Urothelium cell line (cell line): ENCODE measurements at places on chromosomes 3 and 15.

GRCh38 chr15:94346282-94346681, 114.9 kb downstream of the MCTP2 start:
- no peak for DNase-seq

DNA sequence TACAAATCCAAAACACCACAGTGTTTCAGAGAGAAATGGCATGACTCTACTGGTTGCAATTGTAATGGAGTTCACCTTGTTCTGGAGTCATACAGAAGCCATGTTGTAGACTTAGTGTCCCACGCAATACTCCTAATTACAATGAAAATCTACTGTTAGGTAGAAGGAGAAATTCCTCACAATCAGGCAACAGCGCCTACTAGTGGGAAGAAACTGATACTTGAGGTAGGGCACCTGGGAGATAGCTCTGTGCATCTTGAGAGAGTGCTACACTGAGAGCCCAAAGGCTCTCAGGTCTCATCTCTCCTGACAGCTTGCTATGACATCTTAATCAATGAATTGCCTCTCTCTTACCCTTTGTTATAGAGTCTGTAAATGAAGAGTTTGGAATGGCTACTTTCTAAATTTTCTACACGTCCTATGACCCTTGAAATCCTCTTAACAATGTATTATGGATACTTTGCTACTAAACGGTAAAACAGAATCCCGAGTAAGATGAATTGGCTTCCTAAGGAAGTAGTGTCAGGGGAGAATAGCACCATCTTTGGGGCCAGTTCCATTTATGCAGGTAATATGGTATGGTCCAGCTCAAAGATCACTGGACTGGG, 422.7 kb upstream of the TPRG1 start:
- DNase-seq: peak; percentile 31

DNA sequence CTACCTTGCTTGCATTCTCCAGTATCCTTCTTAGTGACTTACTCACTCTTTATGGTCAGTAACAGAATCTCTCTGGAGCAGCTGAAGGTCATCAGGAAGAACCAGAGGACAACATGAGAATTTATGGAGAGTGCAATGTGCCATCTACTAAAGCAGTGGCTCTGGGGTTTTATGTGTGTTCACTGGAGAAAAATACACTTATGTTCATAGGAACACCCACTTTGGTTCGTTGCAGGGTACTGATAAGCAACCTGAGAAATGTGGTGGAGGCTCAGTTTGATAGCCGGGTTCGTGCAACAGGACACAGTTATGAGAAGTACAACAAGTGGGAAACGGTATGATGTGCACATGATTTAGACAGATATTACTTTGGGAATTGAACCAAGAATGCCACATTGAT, 12.8 kb downstream of the CPB1 start:
- no peak for DNase-seq

GRCh38 chr3:66394753-66395249, 106.0 kb downstream of the LRIG1 start:
- no peak for DNase-seq

- DNase-seq: no peak
Measured at GRCh38 chr3:36456784-36457183, 76.5 kb downstream of the STAC start.

GRCh38 chr3:13665582-13666226, 116.8 kb downstream of the FBLN2 start:
- DNase-seq: peak; percentile 84

- DNase-seq: no peak
Measured at GRCh38 chr3:43290956-43291355, 4.6 kb downstream of the SNRK start.

GRCh38 chr3:71229905-71230657, 353.4 kb downstream of the FOXP1 start:
- DNase-seq: no peak

- DNase-seq: no peak
Measured at GRCh38 chr3:23696842-23697241, 108.9 kb upstream of the UBE2E1 start.

DNA sequence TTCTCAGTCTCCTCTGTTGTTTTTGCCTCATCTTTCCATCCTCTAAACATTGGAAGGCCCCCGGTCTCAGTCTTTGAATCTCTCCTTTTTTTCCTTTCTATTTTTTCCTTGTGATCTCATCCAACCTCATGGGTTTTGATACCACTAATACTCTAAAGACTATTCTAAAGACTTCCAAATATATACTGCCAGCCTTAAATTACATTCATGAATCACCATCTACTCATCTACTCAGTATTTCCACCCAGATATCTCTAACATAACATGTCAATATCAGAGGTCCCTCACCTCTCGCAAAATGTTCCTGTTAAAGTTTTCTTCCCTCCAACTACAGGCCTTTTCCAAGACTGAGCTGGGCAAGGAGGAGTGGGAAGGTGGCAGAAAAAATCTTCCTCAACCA, 282.5 kb upstream of the TTC14 start:
- DNase-seq: no peak

DNA sequence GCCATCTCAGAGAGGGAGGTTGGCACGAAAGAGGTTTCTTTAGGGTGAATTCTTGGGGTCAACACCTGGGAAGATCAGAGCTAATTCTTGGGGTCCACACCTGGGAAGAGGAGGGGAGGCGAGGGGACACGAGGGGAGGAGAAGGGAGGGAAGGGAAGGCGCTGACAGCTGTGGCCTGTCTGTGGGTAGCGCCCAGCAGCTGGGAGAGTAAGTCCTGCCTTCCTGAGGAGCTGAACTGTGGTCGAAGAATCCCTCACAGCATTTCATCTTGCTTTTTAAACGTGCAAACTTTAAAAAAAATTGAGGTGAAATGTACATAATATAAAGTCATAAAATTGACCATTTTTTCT, 63.2 kb upstream of the CGNL1 start:
- no peak for DNase-seq

DNA sequence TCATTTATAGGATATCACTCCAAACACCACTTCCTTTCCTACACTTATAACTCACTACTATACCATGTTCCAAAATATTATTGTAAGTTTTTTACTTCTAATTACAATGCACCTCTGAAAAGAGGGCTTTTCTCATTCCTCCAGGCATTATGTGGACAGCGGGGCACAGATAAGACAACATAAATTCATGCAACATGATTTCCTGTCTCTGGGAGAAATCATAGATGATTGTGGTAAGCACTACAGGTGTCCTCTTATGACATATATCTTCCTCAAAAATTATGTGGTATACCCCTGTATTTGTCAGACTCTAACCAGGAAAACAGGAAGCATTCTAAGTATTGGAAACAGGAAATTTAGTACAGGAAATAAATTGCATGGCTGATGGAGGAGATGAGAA, 45.7 kb upstream of the INO80 start:
- DNase-seq: no peak

- DNase-seq: no peak
Measured at GRCh38 chr3:39907981-39908380, 98.6 kb downstream of the MYRIP start.

- no peak for DNase-seq
Measured at GRCh38 chr3:112321867-112322652, 10.9 kb upstream of the CD200 start.

- no peak for DNase-seq
Measured at GRCh38 chr3:101319531-101319930, 844 bp downstream of the IMPG2 start.

DNA sequence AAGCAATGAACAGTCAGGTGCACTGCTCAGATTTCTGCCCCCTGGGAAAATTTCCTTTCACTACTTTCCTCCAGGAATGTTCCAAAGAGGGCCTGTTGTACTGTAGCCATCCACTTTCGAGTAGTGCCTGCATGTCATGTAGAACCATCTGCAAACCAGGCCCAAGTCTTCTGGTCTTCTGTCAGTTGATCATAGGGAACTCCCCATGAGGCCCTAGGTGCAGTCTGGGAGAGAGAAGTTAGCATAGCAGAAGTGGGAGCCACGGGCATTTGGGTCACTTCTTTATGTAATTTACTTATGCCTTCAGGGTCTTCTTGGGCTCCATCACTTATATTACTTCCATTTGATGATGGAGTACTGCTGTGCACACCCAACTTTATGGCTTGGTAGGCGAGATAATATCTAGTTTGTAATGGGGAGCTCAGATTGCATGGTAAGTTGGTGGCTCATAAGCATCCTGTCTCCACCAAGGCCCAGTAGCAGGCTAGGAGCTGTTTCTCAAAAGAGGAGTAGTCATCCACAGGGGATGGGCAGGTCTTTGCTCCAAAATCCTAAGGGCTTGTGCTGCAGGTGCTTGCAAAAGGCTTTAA, 151.4 kb downstream of the NFKBIZ start:
- no peak for DNase-seq

GRCh38 chr15:66611257-66612053, 45.7 kb upstream of the LCTL start:
- DNase-seq: no peak

DNA sequence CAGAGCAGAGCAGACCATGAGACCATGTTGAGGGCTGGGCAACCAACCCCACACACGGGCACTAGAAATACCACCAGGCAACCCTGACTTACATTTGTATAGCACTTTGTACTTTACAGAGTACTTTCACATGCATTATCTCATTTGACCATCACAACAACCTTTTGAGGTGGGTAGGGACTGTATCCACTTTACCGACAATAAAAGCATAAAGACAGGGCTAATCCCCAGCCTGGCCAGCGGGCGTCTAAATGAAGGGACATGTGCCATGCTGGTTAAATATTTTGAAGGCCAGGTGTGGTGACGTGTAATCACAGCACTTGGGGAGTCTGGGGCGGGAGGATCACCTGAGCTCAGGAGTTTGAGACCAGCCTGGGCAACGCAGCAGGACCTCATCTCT, 23.6 kb downstream of the RASGRP1 start:
- no peak for DNase-seq

DNA sequence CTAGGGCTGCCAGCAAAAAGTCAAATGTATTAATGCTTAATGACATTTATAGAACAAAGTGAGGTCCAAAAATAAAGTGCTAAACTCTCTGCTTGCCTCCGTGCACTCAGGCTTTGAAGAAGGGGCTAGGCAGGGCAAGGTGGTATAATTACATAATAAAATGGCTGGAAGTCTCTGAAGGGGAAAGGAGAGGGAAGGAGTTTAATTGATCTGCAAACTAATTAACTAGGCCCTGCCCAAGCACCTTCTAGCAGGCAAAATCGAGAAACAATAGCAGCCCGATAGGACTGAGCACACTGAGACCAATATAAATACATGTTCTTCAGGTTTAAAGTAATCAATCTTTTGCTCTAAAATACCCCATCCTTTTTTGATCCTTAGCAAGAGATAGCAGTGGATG, 13.0 kb downstream of the DIS3L start:
- DNase-seq: no peak

DNA sequence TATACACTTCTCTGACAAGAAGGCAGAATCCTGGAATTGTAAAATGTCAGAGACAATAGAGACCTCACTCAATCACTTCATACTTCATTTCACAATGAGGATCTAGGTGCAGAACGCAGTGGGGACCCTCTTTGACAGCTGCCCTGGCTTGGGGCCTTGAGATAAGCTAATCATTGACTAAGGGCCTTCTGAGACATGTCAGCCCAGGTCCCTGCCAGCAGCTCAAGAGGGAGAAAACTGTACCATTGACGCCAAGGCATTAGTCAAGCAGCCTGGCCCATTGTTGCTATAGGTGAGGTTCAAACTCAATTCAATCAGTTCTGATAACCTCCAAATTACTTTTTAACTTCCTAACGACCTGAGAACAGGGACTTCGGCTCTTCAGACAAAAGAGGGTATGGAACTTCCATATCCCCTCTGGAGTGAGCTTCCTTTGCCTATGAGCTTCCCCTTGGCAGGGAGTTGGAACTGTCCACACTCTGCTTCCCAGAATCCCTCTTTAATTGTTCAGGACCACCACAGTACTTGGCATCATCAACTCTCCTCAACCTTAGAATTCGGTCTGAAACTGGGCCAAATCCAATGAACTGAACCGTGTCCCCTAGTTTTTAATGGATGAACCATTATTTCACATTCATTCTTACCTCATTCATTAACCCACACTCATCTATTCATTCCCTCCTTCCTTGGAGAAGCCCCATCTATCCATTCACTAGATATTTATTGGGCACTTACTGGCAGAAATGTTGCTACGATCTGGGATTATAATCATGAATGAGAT, 1.5 kb upstream of the CYP8B1 start:
- DNase-seq: no peak

- no peak for DNase-seq
Measured at GRCh38 chr15:44883199-44883877, 73.1 kb upstream of the TERB2 start.

- DNase-seq: no peak
Measured at GRCh38 chr15:68699124-68699880, 120.5 kb downstream of the CORO2B start.

GRCh38 chr3:184759666-184760200, 47.9 kb upstream of the MAGEF1 start:
- DNase-seq: no peak

- DNase-seq: no peak
Measured at GRCh38 chr15:37038716-37039106, 61.6 kb downstream of the MEIS2 start.

GRCh38 chr3:183161552-183162336, 790 bp downstream of the LAMP3 start:
- no peak for DNase-seq

DNA sequence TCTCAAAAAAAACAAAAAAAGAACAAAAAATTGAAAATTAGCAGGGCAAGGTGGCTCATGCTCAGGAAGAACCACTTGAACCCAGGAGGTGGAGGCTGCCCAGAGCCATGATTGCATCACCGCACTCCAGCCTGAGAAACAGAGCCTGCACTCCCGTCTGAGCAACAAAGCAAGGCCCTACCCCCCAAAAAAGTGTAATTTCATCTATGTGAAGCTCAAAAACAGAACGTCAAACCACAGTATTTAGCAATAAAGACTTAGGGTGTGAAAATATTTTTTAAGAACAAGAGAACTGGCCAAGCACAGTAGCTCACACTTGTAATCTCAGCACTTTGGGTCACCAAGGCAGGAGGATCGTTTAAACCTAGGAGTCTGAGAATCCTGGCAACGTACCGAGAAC, 38.2 kb downstream of the STAG1 start:
- DNase-seq: no peak

DNA sequence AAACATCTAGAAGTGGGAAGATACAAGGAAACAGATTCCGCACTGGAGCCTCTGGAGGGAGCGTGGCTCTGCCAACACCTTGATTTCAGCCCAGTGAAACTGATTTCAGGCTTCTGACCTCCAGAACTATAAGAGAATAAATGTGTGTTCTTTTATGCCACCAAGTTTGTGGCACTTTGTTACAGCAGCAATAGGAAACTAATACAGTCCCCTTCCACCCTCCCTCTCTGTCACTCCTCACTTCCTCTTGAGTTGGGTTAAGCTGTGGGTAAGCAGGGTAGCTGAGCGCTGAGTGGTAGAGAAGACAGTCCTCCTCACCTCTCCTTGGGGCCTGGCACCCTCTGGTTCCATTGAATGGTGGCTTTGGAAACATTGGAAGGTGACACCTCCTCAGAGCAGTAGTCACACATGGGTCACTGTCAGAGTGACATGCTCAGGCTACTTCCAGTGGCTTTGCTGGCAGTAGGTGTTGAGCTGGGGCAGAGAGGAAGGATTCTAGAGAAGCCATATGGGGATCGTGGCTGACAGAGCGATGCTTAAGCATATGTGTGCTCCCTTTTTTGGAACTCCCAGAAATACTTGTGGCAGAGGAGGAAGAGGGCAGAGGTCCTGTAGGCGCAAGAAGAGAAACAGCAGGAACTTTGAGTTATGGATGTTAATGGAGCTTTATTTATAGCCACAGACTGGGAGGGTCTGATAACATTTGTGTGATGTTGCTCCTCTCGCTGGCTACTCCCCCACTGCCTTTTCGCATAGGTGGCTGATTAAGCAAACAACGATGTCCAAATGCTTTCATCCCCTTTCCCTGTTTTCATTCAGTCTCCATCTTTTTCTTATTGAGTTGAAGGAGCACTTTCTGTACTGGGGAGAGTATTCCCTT, 14.8 kb upstream of the HCN4 start:
- no peak for DNase-seq

GRCh38 chr3:113183748-113184661, 27.4 kb upstream of the BOC start:
- no peak for DNase-seq
